ENCODE measurements at places on chromosomes 11 and 22. TPM values are rescaled to one million over a fixed set of nuclear protein-coding genes. Genes with fewer than 3 reads are reported as not detected.

GRCh38 chr11:124315052-124315451 lies 1.3 kb upstream of the OR8D1 start:
- no peak for DNase-seq

GRCh38 chr11:62433141-62433903 lies 14.5 kb downstream of the SCGB1A1 start:
- no peak for DNase-seq

GRCh38 chr11:43907028-43907975 lies 26.7 kb downstream of the ALKBH3 start:
- no peak for DNase-seq

DNA sequence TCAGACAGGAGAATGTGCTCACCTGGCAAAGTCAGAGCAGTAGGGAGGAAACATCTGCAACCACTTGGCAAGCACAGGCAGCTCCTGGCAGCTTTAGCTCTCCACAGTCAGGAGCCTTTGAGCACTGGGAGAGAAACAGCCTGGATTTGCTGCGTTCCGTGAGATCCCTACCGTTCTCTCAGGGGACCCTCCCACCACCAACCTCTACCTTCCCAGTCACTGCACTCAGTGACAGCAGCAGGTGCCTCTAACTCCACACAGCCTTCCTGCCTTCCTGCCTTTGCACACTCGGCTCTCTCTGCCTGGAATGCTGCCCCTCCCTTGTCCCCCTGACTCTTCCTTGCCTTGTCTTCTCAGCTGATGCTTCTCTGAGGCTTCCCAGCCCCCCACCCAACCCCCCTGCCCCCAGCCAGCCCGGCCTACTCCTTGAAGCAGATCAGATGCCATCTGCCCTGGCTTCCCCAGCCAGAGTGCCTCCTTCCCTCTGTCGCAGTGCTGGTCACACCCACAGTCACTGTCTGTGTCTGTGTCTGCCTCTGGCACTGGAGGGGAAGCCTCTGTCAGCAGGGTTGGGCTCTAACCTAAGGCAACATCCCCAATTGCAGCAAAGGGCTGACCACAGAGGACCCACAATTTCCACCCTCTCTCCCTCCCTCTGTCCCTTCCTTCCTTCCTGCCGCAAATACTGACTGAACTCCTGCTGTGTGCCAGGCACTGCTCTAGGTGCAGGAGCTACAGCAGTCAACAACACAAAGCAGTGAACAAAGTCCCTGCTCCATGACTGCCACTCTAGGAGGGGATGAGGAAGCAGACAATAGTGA lies 14.9 kb upstream of the TSKU start:
- peak; percentile 71 for DNase-seq

GRCh38 chr11:119779195-119780071 lies 50.4 kb upstream of the NECTIN1 start:
- no peak for DNase-seq

GRCh38 chr11:84035645-84036044 lies 749.5 kb upstream of the CCDC90B start:
- no peak for DNase-seq

DNA sequence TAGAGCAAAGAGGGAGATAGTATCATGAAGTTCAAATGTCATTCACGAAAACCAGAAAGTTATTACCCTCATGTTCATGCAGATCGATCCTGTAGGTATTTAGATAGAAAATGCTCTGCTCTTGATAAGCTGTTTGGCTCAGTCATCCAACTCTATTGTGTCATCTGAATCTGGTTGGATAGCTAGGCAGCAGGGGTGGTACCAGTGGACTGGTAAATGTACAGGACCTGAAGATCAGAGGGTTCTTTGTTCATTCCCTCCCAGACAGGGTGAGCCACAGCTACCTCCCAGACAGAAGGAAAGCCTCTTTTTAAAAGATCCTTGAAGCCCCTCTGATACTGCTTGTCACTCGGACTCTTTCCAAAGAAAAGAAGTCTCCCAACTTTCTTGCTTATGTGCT lies 29.8 kb upstream of the DRD2 start:
- no peak for DNase-seq

The MUC15 gene
- polyA plus RNA-seq: 0.48 TPM

The IGHMBP2 gene
- polyA plus RNA-seq: 14.1 TPM

The UBQLN3 gene
- polyA plus RNA-seq: not detected

The RAB36 gene
- 1.9 TPM for polyA plus RNA-seq

The ADM2 gene
- 0.26 TPM for polyA plus RNA-seq

The ART1 gene
- 7.6 TPM for polyA plus RNA-seq
